NCI-H146 (cell line): ENCODE measurements at places on chromosomes 7 and 10.

- DNase-seq: peak; percentile 20
These were observed 864 bp downstream of the PSTK start for GRCh38 chr10:122981066-122981464.

GRCh38 chr10:117005527-117006055 lies 604 bp upstream of the SHTN1 start:
- peak; percentile 87 for DNase-seq

DNA sequence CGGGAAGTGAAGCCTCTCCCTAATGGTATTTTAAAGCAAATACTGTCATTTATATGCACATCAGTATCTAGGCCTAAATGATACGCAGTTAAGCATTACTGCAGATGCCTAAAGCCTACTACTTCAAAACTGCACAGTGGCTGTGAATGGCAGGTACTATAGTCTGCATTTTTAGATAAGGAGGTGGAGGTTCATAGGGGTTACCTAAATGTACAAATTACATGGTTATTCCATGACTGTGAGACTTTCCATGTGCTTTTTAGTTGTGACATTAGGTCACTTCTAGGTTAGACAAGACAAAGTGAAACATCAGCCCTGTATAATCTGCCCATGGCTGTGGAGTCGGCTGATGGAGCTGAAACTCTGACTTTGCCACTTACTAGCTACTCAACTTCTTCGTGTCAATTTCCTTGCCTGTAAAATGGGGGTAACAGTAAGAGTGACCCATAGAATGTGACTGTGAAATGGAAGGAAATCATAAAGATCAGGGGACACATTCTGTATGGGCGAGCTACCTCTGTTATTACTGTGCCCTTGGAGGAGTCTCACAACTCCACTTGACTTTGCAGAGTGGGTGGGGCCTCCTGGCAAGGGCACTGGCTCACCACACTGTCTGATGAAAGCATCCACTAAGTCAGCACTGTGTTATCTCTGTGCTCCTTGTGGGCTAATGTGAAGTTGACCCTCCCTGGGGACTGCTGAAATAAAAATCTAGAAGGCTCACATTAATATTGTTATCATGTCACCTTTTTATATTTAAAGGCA lies 239.4 kb downstream of the TNS3 start:
- DNase-seq: no peak

- DNase-seq: no peak
These were observed 427 bp downstream of the PYROXD2 start for GRCh38 chr10:98414578-98414931.

DNA sequence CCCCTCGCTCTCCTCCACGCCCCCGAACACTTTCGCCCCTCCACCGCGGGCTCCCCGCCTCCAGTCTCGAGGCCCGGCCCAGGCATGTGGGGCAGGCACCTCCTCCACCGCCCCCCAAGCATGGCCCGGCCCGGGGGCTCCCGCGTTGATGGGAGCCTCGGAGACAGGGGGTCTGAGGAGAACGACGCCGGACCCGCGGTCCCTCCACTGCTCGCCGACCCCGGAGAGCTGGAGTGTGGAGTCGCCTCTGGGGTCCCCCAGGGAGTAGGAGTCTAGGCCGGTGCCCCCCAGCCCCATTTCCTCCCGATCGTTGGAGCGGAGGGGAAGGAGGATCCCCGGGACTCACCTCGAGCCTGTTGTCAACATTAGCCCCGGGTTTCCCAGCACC lies 206 bp downstream of the UPF2 start:
- peak; percentile 64 for DNase-seq

DNA sequence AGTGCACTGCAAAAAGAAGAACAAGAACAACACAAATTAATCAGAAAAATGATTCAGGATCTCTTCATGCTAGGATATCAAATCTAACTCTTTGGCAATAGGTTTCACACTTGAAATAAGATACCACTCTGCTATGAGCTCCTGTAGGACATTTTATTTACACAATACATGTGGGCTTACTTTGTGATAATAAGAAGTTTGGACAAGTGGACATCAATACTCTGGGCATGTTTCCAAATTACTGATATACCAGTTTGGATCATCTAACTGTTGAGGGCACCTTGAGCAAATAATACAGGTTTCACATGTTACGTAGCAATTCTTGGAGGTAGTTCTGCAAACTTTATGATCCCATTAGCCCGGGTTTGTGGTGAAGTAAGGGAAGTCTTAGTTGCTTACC lies 59.8 kb downstream of the CPVL start:
- peak; percentile 38 for DNase-seq

DNA sequence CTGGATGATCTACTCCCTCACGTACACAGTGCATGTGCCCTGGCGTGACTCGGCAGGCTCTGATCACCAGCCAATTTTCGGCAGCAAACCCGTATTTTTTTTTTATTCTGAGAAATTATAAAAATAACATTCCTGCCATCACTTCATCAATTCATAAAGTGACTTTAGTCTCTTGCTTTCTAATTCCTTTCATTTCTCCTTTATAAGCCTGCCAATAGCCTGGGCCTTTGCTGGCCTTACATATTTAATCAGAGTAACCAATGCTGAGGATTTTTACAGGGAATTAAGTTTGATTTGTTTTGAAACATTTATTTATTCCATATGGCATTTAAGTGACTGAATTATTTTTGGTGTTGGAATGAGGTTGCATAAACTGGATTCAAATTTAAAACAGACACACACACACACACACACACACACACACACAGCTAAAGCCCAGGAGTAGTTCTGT lies 140.8 kb downstream of the ETV1 start:
- no peak for DNase-seq

DNA sequence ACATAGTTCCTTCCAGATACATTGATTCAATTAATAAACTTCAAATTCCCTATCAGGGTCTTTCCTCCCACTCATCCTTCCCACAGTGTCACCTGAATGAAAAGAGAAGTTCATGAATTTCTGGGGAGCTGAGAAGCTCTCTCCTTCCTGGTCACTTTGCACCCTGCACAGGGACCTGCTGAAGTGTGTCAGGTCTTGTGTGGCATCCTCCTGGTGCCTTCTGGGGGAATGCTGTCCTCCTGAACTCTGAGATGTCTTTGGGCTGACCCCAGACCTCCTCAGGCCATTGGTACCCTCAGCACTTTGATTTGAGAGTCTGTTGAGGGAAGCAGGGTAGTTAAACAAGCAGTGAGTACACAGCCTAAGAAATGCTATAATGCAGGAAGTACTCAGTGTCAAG lies 39.5 kb upstream of the ITGA8 start:
- DNase-seq: no peak

- DNase-seq: no peak
These were observed 59.6 kb downstream of the HDAC9 start for GRCh38 chr7:18555120-18555519.

- DNase-seq: no peak
These were observed 348.7 kb upstream of the POT1 start for GRCh38 chr7:125278318-125278717.

DNA sequence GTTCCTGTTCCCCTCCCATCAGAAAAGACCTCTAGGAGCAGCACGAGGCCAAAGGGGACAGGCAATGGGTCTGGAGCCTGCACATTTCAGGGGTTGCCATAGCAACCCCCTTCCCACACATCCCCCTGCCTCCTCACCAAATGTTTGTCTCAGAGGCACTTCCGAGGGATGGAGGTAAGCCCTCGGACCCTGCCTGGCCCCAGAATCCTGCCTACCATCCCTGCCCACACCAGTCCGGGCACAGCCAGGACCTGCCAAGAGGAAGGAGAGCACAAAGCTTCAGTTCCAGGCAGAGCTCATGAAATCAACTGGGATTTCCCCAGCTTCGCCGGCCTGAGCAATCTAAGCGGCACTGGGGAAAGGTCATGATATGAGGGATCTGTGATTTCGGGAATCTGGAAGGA lies 175.0 kb upstream of the PLXNA4 start:
- no peak for DNase-seq

DNA sequence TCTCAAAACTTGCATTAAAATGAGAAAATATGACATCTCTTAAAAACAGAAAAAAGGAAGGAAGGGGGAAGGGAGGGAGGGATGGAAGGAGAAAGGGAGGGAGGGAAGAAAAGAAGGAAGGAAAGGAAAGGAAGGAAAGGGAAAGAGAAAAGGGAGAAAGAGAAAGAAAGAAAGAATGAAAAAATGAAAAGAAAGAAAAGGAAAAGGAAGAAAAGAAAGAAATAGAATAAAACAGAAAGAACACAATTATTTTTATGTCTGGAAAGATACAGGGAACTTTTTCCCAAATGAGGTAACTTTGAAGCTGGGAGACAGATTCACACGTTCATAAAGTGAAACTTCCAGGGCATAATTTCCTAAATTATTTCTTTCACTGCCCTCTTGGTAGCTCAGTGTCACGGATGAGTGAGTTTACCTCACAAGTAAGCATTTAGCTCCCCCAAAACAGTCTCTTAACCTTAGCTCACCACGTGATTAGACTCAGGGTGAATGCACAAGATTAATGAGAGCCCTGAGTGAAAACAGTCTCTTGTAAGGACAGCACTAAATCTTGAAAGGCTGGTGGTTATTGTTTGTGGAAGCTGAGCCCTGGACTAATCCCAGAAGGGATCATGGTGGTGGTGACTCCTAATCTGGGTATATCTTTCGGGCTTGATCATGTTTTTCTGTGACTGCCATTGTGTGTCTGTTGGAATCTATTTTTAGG lies 74.1 kb upstream of the HDAC9 start:
- DNase-seq: no peak
